ENCODE measurements at places on chromosomes 6 and 20.

GRCh38 chr20:57661746-57662455 is 41.7 kb upstream of the ZBP1 start:
- no peak for DNase-seq

GRCh38 chr20:54048891-54049545 is 21.4 kb downstream of the BCAS1 start:
- DNase-seq: no peak

DNA sequence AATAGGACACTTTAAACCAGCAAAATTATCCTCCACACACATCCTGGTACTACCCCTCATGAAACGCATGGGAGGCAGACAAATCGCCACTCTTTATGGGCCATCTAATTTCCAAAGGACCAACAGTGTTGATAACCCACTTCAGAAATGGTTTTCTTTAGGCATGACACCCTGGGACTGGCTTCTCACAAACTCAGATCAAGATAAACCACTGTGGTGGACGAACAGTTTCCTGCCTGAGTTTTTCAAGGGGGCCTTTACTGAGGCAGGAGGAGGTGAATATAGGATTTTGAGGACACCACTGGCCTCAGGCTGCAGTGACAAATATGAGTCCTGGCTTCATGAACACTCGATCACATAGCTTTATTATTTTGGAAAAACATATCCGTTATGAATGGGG is 26.0 kb downstream of the TRAM2 start:
- DNase-seq: no peak

- no peak for DNase-seq
Observed at GRCh38 chr20:5999783-6000182, 49.3 kb downstream of the MCM8 start.

GRCh38 chr6:105388392-105388791 is 14.5 kb downstream of the PREP start:
- no peak for DNase-seq

- peak; percentile 42 for DNase-seq
Observed at GRCh38 chr20:62899633-62900051, 26.7 kb downstream of the DIDO1 start.

DNA sequence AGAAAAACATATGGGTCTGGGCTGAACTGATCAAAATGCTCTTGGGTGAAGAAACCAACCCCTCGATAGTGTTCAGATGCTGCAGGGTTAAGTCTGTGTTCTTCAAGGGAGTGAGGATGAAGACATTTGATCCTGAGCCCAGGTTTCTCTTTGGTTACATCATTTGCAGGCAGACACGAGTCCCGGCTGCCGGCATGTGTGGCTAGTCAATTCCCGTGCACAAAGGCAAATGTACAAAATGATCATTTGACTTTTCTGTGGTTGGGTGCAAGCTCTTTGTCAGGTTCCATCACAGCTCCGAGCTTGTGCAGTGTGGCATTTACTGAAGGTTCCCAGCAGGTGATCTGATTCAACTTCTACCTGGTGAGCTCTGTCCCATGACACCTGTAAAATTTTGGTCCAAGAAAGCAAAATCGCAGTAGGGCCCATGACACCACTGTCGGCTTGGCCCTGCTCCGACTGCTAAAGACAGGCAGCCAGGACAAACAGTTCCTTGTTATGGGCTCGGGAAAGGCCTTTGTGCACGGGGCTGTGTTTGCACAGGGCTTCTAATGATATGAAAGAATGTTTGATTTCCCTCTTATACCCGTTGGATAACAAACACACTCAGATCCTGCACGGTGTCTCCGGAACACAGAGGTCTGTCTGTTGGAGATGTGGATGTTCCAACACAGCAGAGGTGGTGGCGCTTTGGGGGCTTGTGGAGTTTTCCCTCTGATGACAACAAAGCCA is 46.9 kb downstream of the GJA10 start:
- DNase-seq: no peak

- no peak for DNase-seq
Observed at GRCh38 chr20:17543531-17544131, 12.5 kb upstream of the BFSP1 start.

DNA sequence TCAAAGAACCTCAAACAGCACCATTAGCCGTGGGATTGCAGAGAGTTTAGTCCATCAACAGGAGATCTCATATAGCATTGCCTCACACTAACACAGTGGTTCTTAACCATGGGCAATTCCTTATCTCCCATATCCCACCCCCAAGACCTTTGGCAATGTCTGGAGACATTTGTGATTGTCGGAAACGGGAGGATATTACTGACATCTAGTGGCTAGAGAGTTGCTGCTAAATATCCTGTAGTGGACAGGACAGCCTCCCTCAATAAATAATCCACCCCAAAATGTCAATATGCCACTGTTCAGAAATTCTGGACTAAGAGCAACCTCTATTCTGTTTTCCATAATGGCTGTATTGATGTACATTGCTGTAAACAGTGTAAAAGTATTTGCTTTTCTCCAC is 210.1 kb upstream of the CCN2 start:
- DNase-seq: no peak

GRCh38 chr6:84740385-84740784 is 24.0 kb downstream of the TBX18 start:
- DNase-seq: no peak

DNA sequence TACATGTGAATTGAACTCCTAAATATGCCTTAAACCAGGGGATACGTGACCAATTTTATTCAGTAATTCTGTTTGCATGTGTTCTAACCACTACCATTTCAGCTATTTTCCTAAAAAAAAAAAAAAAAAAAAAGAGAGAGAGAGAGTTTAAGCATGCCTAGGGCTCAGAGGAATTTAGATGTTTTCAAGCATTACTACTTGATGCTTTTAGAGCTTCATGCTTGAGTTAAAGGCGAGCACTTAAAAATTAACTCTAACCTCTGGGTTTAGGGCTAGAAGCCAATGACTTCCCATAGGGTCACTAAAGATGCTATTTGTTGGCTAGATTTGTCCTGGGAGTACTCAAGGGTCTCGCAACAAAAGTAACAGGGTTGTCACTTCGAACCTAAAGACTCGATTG is 217.7 kb downstream of the ATXN1 start:
- no peak for DNase-seq

GRCh38 chr6:117739869-117740268 is 64.6 kb downstream of the NUS1 start:
- no peak for DNase-seq

DNA sequence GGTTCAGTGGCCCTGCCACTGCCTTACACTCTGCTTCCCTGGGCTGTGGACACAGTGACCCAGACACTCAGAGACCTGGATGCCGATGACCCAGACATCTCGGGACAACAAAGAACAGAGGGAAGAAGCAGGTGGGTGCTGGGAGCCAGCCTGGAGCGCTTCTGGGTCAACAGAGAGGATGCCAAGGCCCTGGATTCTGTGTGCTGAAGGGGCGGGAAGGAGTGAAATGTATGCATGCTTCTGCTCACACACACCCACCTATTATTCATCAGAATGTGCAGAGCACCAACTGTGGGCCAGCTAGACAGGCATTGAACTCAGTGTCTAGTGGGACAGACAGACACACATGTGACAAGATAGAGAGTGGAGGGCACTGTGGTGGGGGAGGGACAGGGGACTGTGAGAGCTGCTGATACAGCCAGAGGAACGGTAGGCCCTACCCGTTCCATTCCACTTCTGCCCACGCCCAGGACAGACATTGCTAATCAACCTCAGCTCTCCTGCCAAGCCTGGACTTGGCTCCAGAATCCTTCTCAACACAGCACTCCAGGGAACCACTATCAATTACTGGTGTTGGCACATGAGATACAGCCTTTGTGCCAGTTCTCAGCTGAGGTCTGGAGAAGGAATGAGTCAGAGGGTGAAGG is 20.2 kb downstream of the KCNK15 start:
- no peak for DNase-seq
